ENCODE measurements at places on chromosomes 12 and 14. TPM values are rescaled to one million over a fixed set of nuclear protein-coding genes. Genes with fewer than 3 reads are reported as not detected.

- peak; percentile 82 for DNase-seq
These were observed at the start of gene EGLN3 for GRCh38 chr14:33950320-33951182. TSS of gene EGLN3 (minus strand) at chr14:33951074. CDS start at chr14:33950752, 322 bp downstream.

- DNase-seq, result no peak
These were observed 10.9 kb downstream of the DCP1B start for GRCh38 chr12:1993341-1993740.

GRCh38 chr14:45254771-45255170 lies 1.8 kb upstream of the MIS18BP1 start:
- no peak for DNase-seq

GRCh38 chr12:5692850-5693249 lies 252.2 kb downstream of the ANO2 start:
- no peak for DNase-seq

DNA sequence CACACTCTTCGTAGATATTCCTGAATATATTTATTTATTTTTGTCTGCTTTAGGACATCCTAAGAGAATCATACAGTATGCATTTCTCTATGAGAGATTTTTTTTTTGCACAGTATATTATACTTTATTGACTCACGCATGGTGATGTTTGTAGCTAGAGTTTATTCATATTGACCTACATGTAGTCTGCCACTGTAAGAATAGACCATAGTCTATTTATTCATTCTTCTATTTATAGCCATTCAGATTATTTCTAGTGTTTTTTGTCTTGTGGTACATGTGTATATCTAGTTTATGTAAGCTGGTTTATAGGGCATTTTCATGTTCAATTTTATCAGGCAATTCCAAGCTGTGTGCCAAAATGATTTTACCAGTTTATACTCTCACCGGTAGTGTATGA lies 45.2 kb downstream of the PCNX1 start:
- DNase-seq, result no peak

GRCh38 chr14:102505000-102505619 lies 4.5 kb downstream of the ANKRD9 start:
- no peak for DNase-seq

DNA sequence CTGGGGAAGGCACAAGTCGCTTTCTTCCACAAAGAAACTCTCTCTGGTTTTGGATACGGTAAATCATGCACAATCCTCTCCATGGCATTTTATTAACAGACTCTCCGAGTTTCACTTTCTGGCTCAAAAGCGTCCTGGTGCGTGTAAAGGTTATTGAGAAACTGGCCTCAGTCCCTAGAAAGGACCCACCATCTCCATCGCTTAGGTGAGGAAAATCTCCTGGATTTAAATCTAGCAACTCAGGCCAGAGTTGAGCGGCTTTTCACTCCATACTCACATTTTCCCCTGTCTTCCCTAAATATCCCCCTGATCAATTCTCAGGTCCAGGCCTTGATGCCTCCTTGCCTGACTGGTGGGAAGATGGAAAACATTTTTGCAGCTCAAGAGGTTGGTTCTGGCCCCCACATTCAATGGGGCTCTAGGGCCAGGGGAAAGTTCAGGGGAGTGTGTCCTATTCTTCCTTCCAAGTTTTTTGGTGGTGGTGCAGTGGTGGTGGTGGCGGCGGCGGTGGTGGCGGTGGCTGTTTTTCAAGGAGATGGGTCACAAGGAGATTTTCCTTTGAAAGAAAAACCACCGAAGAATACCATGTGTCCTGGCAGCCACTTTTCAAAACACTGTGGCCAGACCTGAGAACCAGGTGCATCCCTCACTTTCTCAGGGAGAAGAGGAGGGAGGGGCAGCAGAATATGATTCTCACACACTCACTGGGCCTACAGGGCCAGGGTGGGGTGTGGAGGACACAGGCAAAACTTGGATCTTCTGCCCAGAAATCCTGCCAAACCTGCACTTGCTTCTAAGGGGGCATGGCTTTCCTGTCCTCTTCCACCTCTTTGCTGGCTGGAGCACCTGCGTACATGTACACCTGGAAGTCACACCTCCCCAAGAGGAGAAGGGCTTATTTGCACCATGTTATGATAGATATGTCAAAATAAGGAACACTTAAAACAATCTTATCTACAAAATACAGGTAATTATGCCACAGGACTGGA lies 46.7 kb upstream of the PNMA1 start:
- DNase-seq, result no peak

DNA sequence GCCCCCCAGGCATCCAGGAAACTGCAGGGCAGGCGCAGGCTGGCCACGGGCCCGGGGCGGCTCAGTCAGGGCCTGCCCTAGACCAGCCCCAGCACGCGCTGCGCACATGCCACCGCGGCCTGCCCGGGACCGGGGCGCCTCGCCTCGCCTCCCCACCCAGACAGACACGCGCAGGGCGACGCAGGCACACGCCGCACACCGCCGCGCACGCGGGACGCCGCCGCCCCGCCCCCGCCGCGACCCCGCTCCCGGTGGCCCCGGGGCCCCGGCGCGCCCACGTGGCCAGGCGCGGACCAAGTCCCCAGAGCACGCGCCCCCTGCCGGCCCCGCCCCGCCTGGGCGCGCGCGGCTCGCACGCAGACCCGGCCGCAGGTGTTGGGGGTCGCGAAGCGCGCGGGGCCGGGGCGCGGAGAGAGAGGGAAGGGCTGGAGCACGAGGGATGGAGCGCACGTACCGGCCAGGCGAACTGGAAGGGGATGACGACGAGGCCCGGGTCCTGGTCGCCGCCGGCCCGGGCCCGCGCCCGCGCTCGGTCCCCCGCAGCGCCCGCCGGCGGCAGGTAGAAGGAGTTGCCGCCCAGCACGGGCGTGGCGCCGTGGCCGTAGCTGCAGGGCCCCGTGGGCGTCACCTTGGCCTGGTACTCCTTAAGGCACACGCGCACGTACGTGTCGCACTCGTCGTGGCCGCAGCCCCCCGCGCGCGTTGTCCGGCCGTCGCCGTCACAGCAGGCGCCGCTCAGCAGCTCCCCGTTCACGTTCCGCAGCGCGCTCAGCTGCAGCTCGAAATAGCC lies 1.1 kb downstream of the JAG2 start:
- no peak for DNase-seq

- DNase-seq, result no peak
These were observed 293.7 kb upstream of the CLEC14A start for GRCh38 chr14:38549564-38549963.

GRCh38 chr12:131510431-131510830 lies 200.5 kb upstream of the SFSWAP start:
- DNase-seq, result no peak

DNA sequence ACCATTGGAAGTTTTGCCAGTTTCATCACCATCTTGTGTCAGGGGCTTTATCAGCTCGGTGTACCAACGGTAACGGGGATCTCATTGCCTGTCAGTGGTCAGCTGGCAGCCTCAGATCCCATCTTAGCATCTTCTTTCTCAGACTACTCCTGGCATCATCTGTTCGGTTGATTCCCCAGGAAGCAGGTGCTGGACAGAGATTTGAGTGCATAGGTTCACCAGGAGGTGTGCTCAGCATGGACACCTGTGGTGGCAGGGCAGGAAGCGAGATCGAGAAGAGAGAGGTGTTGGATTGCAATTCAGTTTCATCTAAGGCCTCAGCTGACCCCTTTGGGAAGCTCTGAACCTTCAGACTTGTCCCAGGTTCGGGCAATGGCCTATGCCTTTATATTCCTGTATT lies 76.0 kb downstream of the C12orf75 start:
- DNase-seq, result no peak

- peak; percentile 90 for DNase-seq
These were observed 47.2 kb upstream of the PLXNC1 start for GRCh38 chr12:94100990-94101737.

GRCh38 chr12:84605983-84606382 lies 306.6 kb downstream of the SLC6A15 start:
- no peak for DNase-seq

DNA sequence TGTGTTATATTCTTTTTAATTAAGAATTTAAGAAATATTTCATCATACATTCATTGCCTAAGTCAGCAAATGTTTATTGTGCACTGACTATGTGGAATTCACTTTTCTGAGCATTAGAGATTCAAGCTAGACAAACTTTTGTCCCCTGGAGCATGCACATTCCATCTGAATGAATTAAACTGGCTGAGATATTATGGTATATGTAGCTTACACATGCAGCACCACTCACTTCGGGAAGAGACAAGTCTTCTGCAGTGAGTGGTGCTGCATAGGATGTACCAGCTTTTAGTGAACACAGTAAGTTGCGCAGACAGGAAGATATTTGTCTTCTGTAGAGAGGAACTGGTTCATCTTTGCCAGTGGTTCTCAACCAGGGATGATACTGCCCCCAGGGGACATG lies 318.4 kb downstream of the SYT1 start:
- no peak for DNase-seq

DNA sequence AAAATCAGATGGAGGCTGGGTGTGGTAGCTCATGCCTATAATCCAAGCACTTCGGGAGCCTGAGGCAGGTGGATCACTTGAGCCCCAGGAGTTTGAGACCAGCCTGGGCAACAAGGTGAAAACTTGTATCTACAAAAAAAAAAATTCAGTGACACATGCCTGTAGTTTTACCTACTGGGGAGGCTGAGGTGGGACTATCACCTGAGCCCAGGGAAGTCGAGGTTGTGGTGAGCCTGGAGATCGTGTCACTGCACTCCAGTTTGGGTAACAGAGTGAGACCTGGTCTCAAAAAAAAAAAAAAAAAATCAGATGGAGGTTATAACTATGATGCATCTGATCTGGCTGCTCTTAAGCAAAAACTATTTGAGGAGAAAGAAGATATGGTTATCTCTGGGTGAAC lies 26.6 kb upstream of the PPFIBP1 start:
- DNase-seq, result no peak

DNA sequence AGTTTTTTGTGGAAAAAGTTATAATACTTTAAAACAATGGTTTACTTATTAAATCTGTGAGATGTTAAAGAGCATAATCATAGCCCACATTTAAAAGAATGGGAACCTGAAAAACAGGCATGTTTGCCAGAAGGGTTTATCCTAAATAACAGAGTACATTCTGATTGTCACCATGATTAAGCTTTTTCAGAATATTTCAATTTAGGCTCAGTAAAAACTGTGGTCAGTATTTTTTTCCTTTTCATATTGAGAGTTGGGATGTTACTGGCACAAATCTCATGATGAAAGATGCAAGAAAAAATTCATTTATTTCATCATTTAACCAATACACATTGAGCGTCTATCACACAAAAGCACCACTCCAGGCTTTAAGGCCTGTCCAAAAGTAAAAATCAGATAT lies 18.6 kb downstream of the EPS8 start:
- DNase-seq, result no peak

GRCh38 chr14:96727073-96727472 lies 70.1 kb upstream of the VRK1 start:
- DNase-seq, result no peak

- DNase-seq, result no peak
These were observed 474.8 kb downstream of the TMTC2 start for GRCh38 chr12:83161456-83161855.

DNA sequence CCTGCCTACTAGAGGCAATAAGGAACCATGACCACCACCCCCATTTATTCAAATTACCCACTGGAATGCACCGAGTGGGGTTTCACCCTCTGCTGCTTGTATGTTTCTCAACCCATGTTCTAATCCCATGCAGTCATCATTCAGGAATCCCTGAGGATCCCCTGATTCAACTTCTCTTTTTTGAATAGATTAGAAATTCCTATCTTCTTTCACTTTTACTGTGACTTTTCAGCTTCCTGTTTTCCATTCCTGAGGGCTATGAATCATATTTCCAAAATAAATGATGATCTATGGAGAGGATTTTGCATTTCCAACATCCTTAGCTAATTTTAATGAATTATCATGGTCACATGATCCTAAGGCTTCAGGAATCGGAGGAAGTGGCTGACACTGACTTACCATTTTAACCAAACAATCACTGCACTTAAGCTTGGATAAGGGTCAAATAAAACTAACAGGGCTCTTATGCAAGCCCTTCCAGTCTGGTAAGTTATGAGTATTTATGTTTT lies 19.4 kb upstream of the P2RX4 start:
- no peak for DNase-seq

- DNase-seq, result peak; percentile 63
These were observed 507 bp downstream of the BAZ2A start for GRCh38 chr12:56629459-56630179.

- no peak for DNase-seq
These were observed 142.7 kb downstream of the FOXA1 start for GRCh38 chr14:37452323-37452722.

DNA sequence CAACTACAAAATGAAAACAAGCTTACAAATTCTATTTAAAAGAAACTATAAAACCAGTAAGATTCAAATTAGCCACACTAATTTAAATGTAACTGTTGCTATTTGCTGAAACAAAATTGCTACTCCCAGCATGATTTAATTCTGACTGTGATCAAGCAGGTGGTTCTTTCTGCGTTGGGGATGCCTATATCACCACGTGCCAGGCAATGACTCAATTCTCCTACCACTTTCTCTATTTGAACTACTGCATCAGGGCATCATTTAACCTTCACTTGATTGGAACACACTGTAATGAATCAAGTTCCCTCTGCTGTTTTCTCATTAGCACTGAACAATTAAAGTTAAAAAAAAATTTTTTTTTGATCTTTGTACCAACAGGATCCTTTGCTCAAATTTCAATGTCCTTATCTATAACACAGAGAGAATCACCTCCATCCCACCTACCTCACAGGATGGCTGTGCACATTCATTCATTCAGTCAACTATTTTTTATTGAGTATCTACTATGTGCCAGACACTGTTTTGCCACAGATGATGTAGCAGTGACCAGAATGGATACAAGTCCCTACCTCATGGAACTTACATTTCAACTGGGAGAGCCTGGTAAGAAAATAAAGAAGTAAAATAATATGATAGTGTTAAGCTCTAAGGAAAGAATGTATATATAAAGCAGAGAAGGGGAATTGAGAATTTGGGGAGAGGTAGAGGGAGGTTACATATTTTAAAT lies 8.0 kb upstream of the ACTN1 start:
- DNase-seq, result no peak

DNA sequence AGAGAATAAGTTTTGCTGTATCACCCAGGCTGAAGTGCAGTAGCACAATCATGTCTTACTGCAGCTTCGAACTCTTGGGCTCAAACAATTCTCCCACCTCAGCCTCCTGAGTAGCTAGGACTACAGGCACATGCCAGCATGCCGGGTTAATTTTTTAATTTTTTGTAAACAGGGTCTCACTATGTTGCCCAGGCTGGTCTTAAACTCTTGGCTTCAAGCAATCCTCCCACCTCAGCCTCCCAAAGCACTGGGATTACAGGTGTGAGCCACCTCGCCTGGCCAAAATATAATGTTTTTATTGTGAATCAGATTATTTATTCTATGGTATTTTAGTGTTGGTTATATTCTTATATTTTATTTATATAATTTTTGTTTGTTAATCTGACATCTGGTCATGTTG lies 3.8 kb upstream of the ZNF740 start:
- no peak for DNase-seq

Gene ACVRL1
- total RNA-seq, result not detected

Gene HPD
- not detected for total RNA-seq

Gene CCDC38
- total RNA-seq, result 0.19 TPM

Gene TAS2R20
- 1.2 TPM for total RNA-seq

Gene OR10A7
- not detected for total RNA-seq

Gene HAL
- total RNA-seq, result 0.23 TPM

Gene PIWIL1
- total RNA-seq, result not detected

Gene ALG10B
- total RNA-seq, result 11.3 TPM

Gene OTX2
- not detected for total RNA-seq

Gene EPS8
- 3.4 TPM for total RNA-seq

Gene GPR162
- 0.51 TPM for total RNA-seq

Gene TAS2R46
- total RNA-seq, result 1.4 TPM

Gene RNASE2
- not detected for total RNA-seq

Gene GOLT1B
- 38.1 TPM for total RNA-seq

Gene SOAT2
- 10.4 TPM for total RNA-seq

Gene KLRK1
- total RNA-seq, result 355 TPM

Gene AMHR2
- not detected for total RNA-seq

Gene NEUROD4
- total RNA-seq, result not detected
